ENCODE measurements at places on chromosomes 7 and 10. TPM values are rescaled to one million over a fixed set of nuclear protein-coding genes. Genes with fewer than 3 reads are reported as not detected.

- DNase-seq: no peak
Observed at GRCh38 chr10:9615189-9615588, 1402.5 kb upstream of the CELF2 start.

- DNase-seq: peak; percentile 50
Observed at GRCh38 chr10:111836571-111836970, 347.0 kb downstream of the GPAM start.

- DNase-seq: peak; percentile 79
Observed at GRCh38 chr7:33716581-33717477, 188.5 kb upstream of the BMPER start.

- no peak for DNase-seq
Observed at GRCh38 chr10:98589007-98589406, 142.3 kb upstream of the HPS1 start.

The PON3 gene
- total RNA-seq: not detected

The SUN3 gene
- total RNA-seq: 0.32 TPM

Data from myocyte (in vitro differentiated cells).